ENCODE measurements at places on chromosomes 7 and 10. TPM values are rescaled to one million over a fixed set of nuclear protein-coding genes. Genes with fewer than 3 reads are reported as not detected.

The MACC1 gene
- total RNA-seq = 0.14 TPM

The PIK3CG gene
- total RNA-seq = not detected

DNA sequence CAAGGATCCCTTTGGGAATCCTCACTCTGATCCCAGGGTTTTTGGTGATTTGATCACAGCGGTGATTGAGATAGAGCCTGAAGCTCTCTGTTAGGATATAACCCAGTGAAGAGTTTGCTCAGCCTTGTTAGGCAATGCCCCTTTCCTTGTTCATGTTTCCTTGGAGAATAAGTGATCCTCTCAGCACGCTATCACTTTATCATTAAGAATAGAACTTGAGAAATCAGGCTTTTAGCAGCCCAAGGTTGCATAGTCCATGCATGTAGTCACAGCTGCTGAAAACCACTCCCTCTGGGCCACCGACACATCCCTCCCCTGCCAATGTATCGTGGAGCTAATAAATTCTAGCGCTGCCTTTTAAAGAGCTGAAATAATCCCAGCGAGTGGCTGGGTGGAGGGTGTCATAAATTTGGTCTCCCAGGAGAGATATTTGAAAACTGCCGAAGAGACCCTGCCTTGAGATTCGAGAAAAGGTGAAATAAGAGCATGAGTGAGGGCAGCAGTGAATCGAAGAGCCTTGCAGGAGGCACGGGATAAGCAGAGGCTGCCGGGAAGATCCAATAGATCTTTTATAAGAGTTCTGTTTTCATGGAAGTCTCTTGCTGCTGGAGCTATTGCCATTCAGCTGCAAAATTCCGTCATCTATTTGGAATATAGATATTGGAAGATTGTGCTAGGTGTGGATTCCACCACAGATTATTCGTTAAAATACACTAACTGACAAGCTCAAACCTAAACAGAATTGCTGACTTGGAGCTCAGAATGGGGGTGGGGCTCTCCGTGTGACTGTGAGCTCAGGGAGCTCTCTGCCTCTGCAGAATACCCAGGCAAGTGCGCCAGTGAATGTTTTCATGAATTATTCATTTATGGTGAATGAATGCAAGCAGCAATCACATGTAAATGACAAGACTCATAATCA, 249.8 kb downstream of the TRIL start:
- no peak for DNase-seq

The LIPM gene
- total RNA-seq = not detected

DNA sequence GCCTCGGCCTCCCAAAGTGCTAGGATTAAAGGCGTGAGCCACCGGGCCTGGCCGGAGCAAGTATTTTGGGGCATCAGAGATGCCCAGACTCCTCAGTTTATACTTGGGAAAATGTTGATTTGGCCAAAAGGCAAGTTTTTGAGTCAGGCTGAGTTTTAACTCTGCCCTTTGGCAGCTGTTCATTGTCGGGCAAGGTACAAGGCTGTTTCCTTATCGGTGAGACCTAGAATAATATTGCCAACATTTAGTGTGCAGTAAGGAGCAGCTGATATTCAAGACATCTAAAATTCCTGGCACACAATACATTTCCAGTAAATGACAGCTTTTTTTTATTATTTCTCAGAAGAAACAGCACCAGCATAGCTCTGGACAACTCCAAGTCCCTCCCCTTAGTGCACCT, 147.6 kb upstream of the C7orf33 start:
- DNase-seq = no peak

- no peak for DNase-seq
These were observed 16.4 kb downstream of the CUX1 start for GRCh38 chr7:101833799-101834198.

- DNase-seq = no peak
These were observed 19.6 kb upstream of the SCIN start for GRCh38 chr7:12550956-12551355.

- no peak for DNase-seq
These were observed 310.1 kb downstream of the TCERG1L start for GRCh38 chr10:131001438-131001837.

GRCh38 chr7:4269746-4270145, 412.3 kb upstream of the FOXK1 start:
- DNase-seq = no peak

- peak; percentile 27 for DNase-seq
These were observed 2.2 kb upstream of the GRIFIN start for GRCh38 chr7:2478399-2478785.

GRCh38 chr7:82527851-82528250, 84.3 kb upstream of the CACNA2D1 start:
- DNase-seq = no peak

DNA sequence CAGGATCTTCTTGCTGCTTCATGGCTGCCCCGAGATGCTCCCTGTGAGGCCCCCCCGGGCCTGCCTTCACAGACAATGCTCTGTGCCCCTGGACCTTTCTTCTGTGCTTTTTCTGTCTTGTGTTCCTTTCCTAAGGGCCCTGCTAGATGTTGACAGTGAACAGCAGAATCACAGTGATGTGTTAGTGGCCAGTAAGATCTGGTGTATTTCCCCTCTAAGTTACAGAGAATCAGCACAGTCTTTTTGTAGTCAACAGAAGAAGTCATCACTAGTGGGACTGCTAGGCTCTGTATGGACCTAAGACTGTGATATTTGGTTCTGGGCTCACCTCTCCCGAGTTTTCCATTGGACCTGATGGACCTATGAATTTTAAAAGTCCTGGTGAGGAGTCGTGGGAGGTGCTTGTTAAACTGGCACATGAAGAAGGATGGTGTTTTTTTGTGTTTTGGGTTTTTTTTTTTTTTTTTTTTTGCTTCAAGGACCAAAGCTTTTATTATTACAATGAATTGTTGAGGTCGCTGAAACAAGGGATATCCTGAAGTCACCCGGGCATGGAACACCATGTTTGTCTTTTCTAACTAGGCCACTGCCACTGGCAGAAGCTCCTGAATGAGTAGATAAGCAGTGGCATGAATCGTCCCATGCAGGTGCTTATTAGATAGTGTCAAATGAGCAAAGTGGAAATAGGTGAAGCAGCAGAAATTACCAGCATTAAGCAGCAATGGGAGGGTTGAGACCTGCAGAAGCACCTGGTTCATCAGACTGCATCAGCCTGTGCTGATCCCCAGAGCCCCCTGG, 194.8 kb downstream of the CELF2 start:
- no peak for DNase-seq

GRCh38 chr10:60664859-60665258, 113.4 kb upstream of the CDK1 start:
- peak; percentile 54 for DNase-seq

DNA sequence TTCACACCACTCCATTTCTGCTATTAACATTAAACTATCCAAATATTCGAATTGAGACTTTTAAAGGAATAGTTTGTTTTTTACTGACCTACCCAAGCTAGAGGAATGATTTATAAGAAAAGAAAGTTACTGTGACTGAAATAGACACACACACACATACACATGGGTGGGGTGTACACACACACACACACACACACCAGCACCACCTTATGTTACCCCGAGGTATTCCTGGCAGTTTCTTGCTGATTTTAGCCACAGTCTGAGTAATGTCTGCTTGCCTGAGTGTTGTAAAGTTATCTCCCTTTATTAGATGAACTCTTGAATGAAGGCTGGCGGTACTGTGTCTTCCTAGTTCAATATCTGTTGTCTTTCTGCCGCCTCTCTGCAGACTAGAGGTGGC, 91.3 kb upstream of the PRKG1 start:
- DNase-seq = no peak

- no peak for DNase-seq
These were observed 123.1 kb downstream of the POLR1F start for GRCh38 chr7:19585761-19586160.

DNA sequence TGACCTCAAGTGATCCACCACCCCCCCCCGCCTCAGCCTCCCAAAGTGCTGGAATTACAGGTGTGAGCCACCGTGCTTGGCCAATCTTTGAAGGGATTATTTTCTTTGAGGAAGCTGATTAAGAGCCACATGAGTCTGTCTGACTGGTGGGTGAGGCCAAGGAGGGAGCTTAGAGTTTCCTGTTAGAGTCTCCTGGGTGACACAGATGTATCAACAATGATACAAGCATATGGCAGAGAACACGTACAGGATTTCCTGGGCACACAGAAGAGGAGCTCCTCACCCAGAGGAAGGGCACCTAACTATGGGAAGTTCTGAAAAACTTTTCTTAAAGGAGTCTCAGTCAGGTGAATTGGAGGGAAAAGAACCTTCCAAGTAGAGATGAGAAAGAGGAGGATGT, 69.4 kb downstream of the GOLGA7B start:
- no peak for DNase-seq

The PRLHR gene
- not detected for total RNA-seq

The ELN gene
- not detected for total RNA-seq

- peak; percentile 75 for DNase-seq
These were observed 96.8 kb upstream of the PHYHIPL start for GRCh38 chr10:59079386-59080226.

GRCh38 chr10:29987471-29987870, 71.9 kb downstream of the JCAD start:
- DNase-seq = no peak

The ENO4 gene
- total RNA-seq = not detected
